ENCODE measurements at places on chromosomes 16 and 17.

DNA sequence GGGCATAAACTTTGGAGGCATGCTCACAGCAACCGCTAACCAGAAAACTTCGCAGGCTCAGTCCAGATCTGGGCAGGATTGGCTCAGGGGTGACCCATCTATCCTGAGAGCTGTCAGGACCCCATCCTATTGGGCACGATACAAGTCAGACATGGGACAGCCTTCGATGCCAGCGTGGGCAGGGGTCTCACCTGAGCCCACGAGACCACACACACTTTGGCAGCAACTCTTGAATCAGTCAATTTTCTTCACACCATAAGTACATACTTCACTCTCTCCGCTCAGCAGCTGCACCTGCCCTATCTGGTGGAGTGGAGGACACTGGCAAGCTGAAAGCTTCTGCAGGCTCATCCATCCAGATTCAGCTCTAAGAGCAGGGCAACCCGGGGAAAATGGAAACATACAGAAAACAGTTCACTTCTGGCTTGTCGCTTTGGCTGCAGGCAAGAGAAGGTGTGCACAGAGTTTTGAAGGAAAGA lies 48.3 kb downstream of the ZFHX3 start:
- DNase-seq: no peak

DNA sequence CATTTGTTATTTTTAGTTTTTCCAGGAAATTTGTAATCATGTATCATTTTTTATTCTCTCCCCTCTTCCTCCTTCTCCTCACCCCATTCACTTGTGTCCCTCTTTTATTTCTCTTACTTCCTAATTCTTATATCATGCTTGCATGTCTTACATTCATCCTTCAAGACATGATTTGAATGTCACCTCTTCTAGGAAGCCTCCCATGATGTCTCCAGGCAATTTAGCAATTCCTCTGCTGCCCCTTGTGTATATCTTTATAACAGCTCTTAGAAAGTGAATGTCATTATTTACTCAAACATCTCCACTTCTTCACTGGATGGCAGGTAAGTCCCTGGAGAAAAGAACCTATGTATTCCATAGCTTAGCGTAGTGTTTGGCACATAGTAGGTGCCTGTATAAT lies 7.8 kb downstream of the HNF1B start:
- no peak for DNase-seq

GRCh38 chr16:22664132-22664531 lies 149.8 kb upstream of the HS3ST2 start:
- no peak for DNase-seq

DNA sequence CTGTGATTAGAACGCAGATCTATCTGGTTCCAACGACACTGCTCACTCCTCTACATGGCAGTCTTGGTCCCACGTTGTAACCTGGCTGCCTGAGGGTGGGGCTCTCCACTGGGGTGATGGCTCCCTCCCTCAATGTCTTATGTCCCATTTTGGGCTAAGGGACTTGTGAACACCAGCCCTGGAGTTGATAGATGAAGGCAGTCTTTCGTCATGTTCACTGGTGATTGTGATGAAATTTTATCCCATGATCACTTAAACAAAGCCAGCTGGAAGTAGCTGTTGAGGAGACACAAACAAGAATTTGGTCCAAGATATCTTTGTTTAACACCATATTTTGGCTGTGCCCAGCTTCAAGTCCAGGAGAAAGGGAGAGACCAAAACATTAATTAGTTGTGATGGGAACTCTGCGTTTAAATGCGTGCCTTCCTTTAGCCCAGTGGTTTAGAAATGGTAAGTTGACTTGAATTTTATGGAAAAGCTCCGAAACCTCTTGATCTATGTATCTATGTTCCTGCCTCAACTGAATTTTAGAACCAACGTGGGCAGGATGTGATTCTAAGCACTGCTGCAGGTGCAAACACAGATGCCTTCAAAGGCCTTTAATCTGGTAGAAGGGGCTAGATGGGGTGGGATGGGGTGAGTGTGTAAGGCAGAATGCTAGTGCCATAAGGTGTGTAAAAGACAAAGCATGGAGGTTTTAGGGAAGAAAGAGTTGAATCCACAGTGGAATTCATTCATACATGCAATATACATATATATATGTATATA lies 186.8 kb upstream of the IRX3 start:
- no peak for DNase-seq

- no peak for DNase-seq
These were observed 80.0 kb downstream of the IRX5 start for GRCh38 chr16:55010492-55011160.

DNA sequence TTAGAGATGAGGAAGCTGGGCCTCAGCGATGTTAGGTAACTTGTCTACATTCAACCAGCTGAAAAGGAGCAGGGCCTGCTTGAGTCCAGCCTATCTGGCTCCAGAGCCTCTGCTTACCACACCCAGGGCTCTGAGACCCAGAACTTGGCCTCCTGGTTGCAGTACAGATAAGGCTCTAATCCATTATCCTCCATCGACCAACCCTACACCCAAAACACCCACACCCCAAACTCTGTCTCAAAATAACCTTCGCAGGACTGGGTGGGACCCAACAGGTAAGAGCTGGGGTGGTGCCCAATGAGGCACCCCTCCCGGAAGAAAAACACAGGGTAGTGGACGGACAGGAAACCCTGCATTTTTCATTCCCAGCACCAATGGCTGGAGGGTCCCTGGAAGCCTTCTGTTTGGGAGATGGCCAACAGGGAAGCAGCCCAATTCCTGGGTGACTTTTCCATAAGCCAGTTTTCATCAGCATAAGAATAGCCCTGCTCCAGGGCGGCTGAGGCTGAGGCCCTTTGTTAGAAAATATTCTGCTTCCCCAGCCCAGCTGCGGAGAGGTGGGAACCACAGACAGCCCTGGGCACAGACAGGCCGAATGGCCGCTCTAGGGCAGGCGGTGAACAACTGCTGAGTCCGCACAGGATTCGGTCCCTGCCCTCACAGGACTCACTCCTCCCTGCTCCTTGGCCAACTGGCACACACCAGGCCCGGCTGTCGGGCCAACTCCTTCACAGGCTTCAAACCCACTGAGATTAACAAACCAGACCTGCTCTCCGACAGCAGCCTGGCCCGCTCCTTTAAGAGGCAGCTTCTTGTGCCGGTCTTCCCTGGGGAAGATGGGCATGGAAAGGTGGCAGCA lies 9.8 kb downstream of the SMIM5 start:
- no peak for DNase-seq

DNA sequence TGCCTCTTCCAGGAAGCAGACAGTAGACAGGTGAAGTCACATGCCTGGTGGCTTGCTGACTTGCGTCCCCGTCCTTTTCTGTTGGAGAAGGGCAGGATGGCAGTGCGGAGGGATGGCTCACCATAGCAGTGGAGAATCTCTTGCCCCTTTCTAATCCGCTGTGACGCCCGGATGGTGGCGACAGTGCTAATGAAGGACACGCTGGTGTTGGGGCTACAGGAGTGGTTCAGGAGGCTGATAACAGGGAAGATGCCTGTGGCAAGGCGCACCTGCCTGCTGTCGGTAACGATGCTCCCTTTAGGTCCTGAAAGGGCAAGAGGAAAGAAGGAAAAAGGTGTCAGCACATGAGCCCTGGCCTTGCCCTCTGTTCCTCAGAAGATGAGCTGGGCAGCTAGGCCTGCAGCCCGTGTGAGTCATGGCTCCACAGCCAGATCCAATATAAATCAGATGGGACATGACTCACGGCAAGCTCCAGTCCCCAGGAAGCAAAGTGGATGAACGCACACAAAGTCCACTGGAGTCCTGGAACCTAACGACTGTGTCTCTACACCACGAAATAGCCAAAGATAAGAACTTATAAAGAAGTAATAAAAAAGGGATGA lies 25.5 kb downstream of the SERPINF1 start:
- DNase-seq: no peak

GRCh38 chr17:6408735-6409134 lies 26.2 kb downstream of the AIPL1 start:
- no peak for DNase-seq

All from NCI-H187 treated with DMSO at 0.1 percent for 48 hours (cell line).